Anterior cingulate cortex (tissue), 58 donors: ENCODE measurements at places on chromosomes 1 and 21.

DNA sequence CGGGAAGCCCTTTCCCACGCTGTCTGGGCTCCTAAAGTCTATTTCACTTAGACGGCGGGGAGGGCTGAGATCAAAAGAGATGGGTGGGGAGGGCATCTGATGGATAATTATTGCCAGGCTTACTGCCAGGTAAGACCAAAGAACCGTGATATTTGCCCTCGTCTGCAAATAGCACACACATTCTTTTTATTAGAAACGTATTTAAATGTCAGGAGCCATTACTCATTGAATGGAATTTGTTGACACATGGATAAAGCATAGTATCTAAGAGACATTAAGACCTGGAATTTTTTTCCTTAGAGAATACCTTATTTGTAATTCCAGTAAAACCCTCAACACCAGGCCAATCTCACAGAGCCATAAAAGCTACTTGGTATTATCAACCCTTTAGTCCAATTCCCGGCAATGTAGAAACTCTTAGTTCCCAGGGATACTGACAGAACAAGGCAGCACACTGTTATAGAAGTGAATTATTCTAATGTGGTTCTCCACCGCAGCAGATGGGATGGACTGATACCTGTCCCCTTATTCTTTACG lies 10.6 kb downstream of the URB1 start:
- no peak for DNase-seq

- DNase-seq, result no peak
These were observed 438.8 kb upstream of the B3GALT2 start for GRCh38 chr1:193625255-193625654.

DNA sequence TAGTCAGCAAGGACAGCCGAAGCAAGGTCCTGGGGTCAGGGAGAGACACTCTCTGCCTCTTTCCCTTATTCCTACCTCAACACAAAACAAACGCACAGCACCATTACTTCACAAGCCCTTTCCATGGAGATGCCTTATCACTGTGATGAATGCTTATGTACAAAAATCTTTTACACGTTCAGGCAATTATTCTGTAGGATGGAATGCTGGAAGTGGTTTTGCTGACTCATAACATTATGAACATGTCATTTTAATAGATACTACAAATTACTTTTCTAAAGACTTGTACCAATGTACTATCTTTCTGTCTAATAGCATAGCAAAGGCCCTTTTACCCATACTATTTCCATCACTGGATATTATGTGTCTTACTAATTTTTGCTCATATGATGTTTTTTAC lies 98.4 kb downstream of the TTLL7 start:
- DNase-seq, result no peak

- DNase-seq, result no peak
These were observed 173.9 kb downstream of the DUSP10 start for GRCh38 chr1:221567859-221568507.
